GM12865 (cell line): ENCODE measurements at places on chromosomes 1 and 21.
A peak's percentile ranks its signal among the peaks of the same experiment; 100 is the strongest.

GRCh38 chr1:14765773-14766172 lies 167.3 kb downstream of the KAZN start:
- DNase-seq: no peak

GRCh38 chr21:28387220-28387619 lies 605.5 kb downstream of the LTN1 start:
- DNase-seq: peak; percentile 12

DNA sequence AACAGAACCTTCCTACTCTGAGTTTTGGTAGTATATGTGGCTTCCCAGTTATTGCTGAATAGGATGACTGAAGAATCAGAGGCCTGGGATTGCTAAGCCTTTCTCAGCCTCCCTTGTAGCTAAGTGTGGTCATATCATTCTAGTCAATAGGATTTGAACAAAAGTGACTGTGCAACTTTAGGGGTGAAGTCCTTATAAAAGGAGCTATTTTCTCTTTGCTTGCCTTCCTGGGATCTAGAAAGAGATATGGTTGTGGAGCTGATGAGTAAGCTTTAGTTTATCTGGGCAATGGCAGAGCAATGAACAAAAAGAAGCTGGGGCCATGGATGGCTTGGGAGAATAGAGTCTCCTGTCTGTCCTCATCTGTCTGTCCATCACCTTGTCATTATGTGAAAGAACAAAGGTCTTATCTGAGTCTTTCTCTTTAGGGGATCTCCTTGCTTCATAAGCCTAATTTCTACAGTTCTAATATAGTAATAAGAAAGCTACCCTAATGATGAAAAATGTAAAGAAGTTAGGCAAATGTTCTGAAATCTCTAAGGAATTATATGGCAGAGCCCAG lies 91.5 kb downstream of the TENT5C start:
- no peak for DNase-seq

DNA sequence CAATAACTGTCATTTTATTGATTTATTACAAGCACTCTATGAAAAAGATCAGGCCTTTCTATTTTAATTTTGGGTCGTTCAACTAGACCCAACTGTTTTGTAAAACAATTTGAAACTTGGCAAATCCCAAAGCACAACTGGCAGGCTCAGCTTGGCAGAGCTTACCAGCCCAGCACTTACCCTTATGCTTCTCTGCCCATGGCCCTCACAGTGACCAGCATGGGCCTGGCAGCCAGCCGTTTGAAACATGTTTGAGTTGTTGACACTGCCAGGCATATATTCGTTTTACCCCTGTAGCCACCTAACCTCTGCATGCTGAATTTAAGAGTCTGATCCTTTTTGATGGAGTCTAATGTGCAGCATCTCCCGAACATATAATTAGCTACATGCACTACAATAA lies 796.7 kb upstream of the ADGRL2 start:
- no peak for DNase-seq

DNA sequence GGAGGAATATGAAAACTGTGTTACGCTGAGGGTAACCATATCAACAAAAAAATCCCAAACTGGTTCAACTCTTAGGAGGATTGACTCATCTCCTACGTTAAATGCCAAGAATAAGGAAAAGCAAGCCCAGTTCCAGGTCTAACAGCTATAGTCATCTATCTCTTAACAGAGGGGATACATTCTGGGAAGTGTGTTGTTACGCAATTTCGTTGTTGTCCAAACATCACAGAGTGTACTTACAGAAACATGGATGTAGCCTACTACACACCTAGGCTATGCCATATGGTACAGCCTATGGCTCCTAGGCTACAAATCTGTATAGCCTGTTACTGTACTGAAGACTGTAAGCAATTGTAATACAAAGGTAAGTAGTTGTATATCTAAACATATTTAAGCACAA lies 23.2 kb upstream of the LRRC52 start:
- no peak for DNase-seq

GRCh38 chr1:53678938-53679825 lies 59.8 kb downstream of the GLIS1 start:
- no peak for DNase-seq

DNA sequence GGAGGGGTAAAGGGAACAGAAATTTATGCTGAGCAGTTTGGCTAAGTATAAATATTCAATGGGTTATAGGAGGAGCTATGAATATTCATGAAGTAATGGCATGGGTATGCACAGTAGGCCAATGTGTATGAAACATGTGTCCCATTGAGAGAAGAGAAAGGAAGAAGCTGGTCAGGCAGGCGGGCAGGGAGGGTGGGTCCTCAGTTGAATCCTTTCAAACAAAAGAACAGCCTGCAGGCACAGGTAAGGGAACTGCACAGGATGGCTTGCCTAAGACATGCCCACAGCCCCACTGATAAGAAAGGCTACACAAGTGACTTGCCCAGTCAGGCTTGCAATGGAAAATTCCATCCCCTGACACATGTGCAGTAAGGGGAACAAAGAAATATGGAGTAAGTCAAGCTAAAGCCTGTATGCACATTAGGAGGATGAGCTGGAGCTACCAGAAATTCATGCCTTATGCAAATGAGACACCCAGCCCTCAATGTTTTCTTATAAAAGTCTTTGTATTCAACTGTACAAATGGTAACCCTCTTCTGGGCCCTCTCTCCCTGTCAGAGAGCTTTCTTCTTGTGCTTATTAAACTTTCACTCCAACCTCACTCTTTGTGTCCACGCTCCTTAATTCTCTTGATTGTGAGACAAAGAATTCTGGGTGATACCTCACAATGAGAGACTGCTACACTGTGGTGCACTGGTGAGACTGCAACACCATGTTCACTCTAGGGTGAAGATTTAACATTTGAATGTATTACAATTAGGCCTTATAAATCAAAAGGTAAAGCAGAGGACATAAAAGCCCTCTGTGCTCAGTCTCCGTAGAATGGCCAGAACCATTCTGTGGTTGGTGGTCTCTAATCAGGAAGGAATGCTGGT lies 96.5 kb downstream of the ATP1B1 start:
- DNase-seq: no peak

DNA sequence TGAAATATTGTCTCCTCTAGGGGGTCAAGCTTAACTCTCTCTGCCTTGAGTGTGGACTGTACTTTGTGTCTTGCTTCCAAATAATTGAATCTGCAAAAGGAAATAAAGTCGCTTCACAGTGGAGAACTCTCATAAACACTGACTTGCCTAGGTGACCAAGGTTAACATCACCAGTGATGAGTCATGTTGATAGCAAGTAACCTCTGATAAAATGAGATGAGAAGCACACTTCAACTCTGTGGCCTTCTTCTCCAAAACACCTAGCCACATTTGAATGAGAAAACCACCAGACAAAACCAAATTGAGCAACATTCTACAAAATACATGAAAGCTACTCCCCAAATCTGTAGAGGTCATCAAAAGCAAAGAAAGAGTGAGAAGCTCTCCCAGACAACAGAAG lies 37.6 kb downstream of the PDE4B start:
- DNase-seq: peak; percentile 22

DNA sequence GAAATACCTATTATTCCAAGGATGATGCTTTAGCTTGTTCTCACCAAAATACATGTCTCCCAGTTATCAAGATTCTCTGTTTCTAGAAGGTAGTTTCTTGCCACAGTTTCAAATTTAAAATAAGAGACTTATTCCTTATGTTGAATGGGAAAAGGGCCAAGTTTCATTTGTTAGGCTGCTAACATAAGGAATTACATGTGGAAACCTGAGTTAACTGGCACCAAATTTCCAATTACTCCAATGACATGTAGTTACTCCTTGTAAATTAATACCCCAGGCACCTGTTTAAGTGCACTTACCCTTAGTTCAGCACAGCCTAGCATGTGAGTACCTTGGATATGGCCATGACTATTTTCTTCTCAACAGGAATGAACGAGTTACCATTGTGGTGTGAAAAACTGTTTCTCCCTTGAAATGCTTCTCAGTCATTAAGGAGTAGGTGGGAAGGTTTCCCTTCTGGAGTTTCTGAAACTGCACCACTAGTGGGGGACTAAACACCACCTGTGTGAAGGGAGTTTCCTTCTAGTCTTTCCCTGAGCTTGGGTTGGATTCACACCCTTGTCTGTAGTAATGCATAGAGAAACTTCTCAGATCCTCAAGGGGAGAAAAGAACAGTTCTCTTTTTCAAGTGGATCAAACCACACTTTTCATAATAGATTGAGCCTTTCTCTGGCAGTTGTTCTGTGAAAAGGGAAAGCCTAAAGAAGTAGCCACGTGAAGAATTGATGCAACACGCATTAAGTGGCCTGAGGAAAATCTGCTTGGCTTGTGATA lies 32.3 kb upstream of the LRRC8C start:
- DNase-seq: peak; percentile 36

GRCh38 chr1:205497351-205497750 lies 7.1 kb upstream of the CDK18 start:
- no peak for DNase-seq

DNA sequence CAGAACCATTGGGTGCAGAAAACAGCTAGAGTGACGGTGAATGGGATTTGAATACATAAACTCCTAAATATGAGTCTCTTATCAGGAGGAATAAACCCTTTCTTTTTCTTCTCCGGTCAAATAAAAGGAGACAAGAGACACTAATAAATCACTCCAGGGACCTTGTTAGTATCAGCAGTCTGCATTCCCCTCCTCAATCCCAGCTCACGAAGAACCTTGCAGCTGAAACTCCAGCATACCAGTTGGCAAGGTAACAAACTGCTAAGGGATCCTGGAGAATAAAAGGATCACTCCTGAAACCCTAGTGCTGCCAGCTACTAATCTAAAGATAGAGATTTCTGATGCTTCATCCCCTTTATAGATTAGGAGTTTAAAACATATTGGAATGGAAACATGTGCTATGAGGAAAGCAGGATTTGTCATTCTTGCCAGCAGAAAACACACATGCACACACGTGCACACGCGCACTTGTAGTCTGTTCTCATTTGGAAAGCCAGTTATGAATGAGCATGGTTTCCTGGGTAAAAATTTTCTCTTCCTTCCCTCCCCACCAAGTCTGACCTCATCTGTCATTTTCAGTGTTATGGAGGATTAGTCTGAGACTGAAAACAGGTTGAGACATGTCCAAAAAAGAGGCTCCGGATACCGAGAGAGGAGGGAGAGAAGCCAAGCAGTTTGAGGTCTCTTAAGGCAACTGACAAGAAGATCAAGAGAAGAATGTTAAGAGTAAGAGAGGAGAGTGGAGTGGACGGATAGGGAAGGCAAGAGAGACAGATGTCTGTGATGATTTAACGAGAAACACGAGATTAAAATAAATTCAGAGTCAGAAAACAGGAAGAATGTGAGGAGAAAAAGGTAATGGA lies 10.9 kb downstream of the IER5 start:
- peak; percentile 90 for DNase-seq

DNA sequence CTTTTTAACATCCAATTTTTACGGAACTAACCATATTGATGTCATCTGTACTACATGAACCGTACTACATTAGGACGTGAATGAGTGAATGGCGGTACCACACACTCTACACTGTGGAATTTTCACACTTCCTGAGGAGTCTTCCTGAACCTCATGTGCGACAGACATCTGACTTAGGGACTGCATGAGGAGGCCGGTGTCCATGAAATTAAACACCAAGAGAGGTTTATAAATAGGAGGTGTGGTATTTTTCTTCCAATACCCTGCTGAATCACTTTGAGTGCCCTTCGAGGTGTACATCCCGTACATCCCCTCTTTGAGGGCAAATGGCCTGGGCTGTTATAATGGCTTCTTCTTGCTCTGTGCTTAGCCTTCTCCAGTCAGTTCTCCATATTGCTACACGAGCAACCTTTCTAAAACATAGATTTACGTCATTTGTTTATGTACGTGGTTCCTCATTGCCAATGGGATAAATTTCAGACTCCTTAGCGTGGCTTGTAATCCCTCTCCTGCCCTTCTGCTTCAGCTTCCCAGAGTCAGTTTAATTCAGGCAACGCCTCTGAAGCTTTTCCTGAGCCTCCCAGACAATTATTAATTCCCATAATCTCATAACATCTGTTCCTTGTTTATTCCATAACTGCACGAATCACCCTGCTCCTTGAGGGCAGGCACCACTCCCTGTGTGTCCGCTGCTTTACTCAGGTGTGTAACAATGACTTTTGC lies 9.4 kb downstream of the ST3GAL3 start:
- DNase-seq: no peak

DNA sequence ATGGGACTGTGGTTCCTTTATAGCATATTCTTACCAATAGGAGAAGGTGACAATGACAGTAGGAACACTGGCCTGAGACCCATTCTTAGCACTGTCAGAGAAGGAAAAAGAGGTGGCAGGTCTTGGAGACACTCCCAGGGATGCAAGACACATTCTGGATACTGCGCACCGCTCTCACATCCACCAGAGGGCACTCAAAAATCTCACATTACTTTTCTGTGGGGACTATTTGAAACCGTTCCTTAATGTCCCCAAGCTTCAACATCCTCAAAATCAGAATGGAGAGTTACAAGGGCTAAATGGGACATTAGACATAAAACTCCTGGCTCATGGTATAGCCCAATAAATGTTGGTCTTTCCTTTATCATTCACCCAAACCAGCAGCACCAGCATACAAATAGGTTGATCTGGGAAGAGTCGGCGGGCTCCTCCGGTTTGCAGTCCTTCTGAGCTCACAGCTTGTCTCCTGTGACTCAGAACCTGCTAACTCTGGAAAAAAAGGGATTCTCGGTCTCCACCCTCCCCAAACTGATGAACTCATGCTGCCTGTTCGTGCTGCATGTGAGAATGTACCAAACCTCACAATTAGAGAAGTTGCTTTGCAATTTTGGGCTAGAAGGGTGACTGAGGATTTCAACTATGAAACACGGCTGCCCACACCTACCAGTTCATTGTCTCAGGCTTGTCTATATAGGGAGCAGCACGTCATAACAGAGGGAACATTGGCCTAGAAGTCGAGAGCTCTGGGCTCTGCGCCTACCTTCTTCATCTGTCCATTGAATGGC lies 40.2 kb downstream of the IL12RB2 start:
- DNase-seq: peak; percentile 58

- DNase-seq: peak; percentile 10
Observed at GRCh38 chr1:34331020-34331926, 154.6 kb downstream of the C1orf94 start.

- DNase-seq: peak; percentile 63
Observed at GRCh38 chr1:234955107-234955731, 173.4 kb downstream of the TOMM20 start.

DNA sequence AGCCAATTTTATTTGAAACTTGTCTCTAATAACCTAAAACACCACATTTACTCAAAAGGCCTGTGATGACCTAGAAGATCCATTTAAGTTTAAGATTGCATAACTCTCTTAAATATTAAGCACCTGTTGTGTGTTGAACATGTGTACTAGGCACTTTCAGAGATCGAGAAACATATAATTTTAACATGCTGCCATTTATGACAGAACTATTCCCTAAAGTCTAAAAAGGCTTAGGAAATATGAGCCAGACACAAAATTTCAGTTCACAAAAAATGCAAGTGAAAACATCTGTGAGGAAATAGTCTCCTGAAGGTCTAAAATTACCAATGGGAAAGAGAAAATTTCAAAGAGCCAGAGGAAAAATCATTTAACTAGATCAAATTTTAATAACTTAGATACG lies 37.7 kb downstream of the CEP170 start:
- DNase-seq: no peak

DNA sequence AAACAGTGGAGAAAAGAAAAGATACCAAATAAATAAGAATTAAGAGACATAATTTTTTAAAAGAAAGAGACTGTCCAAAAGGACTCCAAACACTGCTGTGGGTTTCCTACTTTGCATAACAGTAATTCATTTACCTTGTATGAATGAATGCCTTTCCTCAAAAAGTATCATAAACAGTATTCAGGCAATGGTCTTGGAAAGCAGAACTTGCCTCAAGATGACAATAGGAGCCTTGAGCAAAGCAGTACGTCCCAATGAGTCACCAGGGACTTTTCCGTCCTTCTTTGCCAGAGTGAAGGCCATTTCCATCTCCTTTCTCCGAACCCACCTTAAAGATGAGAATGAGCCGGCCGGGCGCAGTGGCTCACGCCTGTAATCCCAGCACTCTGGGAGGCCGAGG lies 186.4 kb downstream of the ZBTB18 start:
- no peak for DNase-seq
